ENCODE measurements at places on chromosomes 11 and 22.

- DNase-seq, result no peak
Measured at GRCh38 chr11:115060840-115061239, 382.5 kb downstream of the NXPE2 start.

- no peak for DNase-seq
Measured at GRCh38 chr11:27806122-27806521, 105.9 kb upstream of the BDNF start.

- DNase-seq, result peak; percentile 76
Measured at GRCh38 chr22:45235101-45235777, 5.5 kb downstream of the KIAA0930 start.

DNA sequence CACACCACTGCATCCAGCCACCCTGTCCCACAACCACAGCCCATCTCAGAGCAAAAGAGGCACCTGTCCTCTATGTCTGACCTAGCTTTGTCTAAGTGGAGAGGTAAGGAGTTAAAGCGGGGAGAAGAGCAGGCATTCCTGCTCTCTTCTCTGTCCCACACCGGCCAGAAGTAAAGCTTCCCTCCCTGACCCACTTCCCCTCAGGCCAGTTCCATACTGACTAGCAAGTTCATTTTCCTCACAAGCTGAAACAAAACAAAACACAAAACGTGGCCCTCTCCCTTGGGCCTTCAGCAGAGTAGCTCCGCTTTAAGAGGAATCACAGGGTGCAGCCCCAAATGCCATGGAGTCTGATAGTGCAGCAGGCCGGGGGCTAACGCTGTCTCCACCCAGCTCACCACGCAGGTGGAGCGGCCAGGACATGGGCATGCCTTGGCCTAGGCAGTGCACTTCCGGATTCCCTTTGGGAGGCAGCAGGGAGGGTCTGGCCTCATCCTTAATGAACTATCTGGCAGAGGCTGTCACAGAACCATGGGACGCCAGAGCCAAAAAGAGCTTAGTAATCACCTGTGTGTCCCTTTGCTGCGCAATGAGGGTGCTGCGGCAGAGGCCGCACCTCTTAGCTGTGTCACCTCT lies 34.0 kb downstream of the FLI1 start:
- DNase-seq, result no peak

DNA sequence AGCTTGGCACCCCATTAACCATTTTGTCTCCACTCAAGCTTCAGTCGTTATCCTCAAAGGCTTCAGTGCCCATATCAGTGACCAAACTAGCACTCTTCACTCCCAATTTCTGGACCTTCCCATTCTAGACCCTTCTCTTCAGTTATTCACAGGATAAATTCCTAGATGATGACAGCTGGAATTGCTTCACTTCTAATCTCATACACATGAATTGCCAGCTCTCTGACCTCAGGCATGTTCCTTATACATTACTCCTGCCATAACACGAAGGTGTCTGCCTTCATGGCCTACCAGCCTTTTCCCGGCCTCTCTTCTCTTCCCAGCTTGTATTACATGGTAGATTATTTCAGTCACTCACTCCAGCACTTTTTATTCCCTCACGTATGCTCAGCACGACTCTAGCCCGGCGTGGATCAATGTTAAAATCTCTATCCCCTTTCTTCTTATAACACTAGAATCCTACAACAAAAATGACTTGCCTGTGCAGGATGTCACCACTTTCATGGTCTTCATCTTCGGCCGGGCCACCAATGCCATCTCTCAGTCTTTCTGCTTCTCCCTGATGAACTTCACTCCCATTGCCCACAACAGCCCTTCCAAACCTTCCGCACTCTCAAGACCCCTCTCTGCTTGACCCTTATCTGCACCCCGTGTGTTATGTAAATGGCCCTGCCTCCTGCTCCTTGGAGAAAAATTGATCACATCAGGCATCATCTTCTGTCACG lies 36.9 kb downstream of the EIF3F start:
- no peak for DNase-seq

DNA sequence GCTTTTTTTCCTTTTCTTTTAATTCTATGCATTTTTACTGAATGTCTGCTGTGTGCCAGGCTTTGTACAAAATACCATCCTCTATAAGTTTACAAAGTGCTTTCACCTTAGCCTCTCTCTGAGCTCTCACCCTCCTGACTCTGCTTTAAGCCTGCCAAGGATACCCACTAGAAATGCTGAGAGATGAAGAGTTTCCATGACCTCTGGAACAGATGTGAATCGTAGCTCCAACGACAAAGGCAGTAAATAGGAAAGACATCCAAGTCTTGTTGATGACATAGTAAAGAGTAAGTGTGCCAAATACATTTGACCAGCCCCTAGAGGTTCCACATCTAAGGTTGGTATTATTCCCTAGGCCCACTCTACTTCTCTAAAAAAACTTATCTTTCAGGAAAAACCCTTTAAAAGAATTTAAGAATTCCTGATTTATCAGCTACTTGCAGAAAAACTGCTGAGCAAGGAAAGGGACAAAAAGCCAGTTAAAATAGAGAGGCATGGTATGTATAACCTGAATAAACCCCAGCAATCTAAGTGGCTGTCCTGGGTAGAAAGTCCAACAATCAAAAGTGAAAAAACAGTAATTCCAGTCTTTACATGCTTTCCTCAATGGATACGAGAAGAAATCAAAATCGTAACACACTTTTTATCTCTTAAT lies 45.4 kb downstream of the GAB2 start:
- DNase-seq, result no peak

GRCh38 chr22:50228366-50228765 lies 16.5 kb downstream of the TUBGCP6 start:
- DNase-seq, result no peak

GRCh38 chr11:113468726-113469345 lies 6.4 kb downstream of the DRD2 start:
- no peak for DNase-seq

DNA sequence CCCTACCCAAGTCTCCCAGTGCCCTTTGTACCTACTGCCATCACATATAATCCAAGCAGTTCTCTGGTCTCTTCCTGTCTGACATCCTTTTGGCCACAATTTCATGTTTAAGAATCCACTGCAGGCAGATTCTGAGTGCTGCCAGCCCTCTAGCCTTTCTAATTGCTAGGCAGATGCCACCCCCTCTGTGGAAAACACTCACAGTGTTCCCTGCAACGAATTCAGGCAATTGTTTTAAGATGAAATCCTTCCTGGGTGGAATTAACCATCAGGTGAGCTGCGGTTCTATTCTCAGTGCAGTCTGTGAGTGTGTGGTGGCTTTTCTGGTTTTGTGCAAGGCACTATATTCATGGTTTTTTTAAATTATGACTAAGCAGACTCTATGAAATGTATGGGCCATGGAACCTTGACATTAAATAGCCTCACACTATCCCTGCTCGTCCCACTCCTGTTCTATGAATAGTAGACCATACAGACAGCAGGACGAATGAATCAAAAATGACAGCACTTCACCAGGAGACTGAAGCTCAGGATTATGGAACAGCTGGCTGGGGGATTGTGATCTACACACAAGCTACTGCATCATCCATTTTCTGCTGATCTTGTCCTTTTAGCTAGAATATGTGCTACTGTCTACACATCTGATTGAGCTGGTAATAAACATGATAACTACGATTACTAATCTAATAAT lies 29.8 kb upstream of the BMAL1 start:
- DNase-seq, result no peak

DNA sequence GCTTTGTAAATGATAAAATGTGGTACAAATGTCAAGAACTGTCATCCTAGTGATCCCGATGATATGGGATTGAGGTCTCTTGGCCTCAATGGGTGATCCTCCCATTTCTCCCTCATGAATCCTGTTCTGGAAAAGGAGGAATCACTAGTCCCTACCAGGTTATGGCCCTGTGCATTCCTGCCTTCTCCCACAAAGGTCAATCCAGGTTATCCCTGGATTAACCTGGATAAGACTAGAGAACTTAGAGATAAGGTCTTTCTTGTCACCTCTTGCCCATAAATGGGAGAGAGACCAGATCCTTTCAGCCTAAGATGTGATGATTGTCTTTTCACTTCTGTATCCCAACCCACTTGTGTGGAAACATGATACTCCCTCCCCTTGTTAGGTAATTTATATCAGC lies 396.7 kb downstream of the BUD13 start:
- no peak for DNase-seq

- peak; percentile 84 for DNase-seq
Measured at GRCh38 chr11:76318744-76319384, 62.1 kb downstream of the THAP12 start.

GRCh38 chr11:119166368-119167076 lies 2.0 kb upstream of the NLRX1 start:
- DNase-seq, result no peak

DNA sequence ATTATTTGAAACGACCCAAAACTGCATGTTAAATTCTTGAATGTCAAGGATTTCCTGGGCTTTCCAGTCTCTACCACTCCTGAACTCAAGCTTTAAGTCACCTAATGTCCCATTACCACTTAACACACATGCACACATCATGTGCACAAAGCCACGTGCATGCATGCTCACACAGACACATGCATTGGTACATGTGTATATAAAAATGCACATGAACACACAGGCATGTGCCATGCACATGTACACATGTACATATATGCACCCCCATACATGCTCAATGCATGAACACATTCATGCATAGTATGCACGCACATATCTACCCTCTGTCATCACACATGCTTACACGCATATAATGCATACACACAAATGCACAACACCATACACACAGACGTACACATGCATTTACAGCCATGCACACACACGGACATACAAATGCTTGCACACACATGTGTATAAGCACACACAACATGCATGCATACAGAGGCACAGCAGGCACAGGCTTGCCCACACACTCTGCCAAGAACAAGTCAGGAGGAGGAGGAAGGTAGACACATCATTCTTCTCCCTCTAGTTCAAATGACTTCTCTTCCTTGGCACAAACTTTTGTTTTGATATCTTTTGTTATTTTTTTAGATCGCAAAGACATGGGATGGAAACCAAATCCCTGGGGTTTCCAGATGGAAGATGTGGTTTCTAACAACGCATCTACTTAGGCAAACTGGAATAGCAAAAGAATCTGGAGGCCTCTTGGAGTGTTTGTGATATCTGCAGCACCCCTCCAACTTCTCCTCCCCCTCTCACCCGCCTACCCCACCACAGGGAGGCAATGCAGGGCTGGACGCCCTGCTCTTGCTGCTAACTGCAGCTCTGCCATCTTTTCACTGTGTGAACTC lies 24.6 kb downstream of the RASD2 start:
- no peak for DNase-seq

DNA sequence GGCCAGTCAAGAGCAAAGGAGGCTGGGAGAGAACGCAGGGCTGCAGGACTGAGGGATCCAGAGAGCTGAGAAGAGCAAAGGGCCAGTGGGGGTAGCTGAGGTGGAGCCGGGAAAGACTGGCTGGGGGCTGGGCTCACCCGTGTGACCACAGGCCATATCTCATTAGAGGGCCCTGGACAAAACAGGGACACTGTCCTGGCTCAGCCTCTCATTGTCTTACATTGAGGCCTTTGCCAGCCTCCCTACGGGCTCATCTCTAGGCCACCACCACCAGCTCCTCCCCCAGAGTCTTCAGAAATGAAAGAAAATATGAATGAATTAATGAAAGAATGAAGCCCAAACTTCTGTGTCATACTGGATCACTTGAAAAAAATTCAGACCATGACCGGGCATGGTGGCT lies 9.2 kb downstream of the RAB36 start:
- DNase-seq, result no peak

- DNase-seq, result no peak
Measured at GRCh38 chr11:61345170-61345610, 12.2 kb downstream of the TKFC start.

GRCh38 chr22:30396871-30397655 lies at the start of gene SEC14L2:
Gene SEC14L2 (plus strand): TSS chr22:30397018. CDS start chr22:30397117, 99 bp downstream.
- DNase-seq, result peak; percentile 37

GRCh38 chr11:47948137-47948536 lies 32.2 kb upstream of the PTPRJ start:
- DNase-seq, result no peak

GRCh38 chr11:65884716-65885092 lies 3.6 kb downstream of the FIBP start:
- peak; percentile 87 for DNase-seq

DNA sequence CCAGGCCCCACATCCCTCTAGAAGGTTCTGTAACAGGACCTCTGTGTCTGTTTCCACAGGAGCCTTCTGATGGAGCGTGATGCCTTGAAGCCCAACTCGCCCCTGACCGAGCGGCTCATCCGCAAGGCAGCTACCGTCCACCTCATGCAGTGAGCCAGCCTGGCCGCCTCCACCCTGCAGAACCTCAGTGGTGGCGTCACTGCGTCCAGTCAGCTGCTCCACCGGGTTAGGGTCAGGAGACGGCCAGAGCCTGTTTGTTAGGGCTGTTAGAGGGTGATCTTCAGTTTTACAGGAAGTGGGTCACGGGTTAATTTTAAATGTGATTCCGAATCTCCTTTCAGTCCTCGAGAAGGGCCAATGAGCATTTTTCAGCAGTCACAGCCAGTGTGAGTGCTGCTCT lies 3.9 kb upstream of the GTSE1 start:
- no peak for DNase-seq

- DNase-seq, result no peak
Measured at GRCh38 chr11:128524172-128524571, 63.2 kb downstream of the ETS1 start.

DNA sequence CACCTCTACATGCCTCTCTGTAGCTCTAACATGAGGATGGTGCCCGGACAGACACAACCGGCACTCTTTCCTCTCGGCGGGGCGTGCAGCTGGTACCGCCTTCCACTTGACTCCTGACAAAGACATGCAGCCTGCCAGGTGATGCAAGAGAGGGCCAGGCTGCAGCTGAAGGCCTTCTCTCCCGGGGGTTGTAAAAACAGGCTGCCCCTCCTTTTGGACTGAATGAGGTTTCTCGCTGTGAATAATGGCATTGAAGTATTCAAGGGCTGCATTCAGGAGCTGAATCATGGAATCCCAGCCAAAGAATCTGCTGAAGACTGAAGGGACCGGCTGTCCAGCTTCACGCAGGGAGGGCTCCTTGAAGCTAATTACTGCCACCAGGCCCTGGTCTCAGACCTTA lies 110.9 kb downstream of the GALNT18 start:
- no peak for DNase-seq

DNA sequence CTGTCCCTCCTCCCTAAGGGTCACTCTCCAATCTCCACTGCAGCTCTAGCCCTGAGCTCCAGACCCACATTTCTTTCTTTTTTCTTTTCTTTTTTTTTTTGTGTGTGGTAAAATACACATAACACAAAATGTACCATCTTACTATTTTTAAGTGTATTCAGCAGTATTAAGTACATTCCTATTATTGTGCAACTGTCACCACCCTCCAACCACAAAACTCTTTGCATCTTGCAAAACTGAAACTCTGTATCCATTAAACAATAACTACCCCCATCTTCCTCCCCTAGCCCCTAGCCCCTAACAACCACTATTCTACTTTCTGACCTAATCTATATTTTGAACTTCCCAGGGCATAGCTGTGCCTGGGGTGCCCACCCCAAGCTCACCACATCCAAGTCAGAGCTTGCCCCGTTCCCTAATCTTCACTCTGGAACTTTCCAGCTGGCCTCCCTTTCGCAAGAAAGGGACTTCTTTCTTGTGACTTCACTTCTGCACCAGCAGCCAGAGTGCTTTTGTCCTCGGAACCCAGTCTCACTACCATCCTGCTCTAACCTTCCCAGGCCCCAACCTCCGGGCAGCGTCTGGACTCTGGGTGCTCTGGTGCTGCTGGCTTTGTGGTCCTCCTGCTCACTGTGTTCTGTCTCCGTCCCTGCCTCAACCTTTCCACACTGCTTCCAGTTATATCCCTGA lies 30.7 kb downstream of the PARVG start:
- no peak for DNase-seq

GRCh38 chr11:115464269-115464668 lies 39.9 kb downstream of the CADM1 start:
- DNase-seq, result no peak
